Hematopoietic multipotent progenitor cell treated with erythropoietin and hydrocortisone succinate and interleukin-3 and kit ligand, for 6 days (in vitro differentiated cells): ENCODE measurements at places on chromosomes 3 and 15.

- peak; percentile 95 for DNase-seq
Measured at GRCh38 chr15:89750560-89751542, at the start of gene MESP1. Gene MESP1 (minus strand): TSS chr15:89751249. CDS start chr15:89751231, 18 bp downstream.

GRCh38 chr3:3170998-3171397 is 8.5 kb downstream of the CRBN start:
- DNase-seq: peak; percentile 77

GRCh38 chr3:122067214-122067550 is 12.0 kb downstream of the CD86 start:
- peak; percentile 70 for DNase-seq

DNA sequence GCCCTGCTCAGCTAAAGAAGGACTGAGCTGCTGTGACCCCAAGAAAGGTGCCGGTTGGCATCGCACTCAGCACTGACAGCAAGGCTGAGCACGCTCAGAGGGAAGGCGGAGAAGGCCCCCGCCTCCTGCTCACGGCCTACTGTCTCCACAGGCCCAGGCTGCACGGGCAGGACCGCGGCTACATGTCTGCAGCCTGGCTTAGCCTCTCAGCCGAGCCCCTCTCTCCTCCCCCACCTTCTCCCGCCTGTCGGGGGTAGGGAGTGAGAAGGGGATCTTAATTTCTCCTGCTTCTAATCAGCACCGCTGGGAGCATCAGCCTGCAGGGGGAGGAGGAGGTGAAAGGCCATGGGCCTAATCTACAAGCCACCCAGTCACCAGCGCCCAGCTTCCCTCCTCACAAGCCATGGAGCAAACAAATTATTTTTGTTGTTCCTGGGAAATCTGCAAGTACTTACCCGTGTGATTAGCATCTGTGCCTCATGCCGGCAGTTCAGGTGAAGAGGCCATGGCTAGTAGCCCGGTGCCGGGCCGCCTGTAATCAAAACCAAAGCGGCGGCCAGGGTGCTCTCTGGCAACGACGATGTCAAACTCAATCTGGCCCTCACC is 68.1 kb downstream of the EPHB3 start:
- DNase-seq: no peak

GRCh38 chr15:80512726-80513660 is 108.8 kb downstream of the ARNT2 start:
- peak; percentile 9 for DNase-seq

DNA sequence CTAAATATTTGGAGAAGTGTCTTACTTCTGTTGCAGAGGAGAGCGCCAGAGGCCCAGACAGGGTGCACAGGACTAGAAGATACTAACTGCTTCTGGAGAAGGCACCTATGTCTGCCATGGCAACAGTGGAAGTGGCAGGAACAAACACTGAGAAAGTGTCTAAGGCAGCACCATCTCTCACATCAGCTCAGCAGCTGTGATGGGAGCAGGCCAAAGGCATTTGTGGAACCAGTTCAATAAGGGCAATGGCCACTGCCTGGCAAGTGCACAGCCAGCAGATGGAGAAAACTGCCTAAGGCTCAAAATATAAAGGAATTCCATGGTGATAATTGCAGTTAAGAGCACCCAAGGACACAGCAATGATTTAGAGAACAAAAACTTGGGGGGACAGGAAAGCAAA is 563.0 kb upstream of the CCDC54 start:
- DNase-seq: no peak

DNA sequence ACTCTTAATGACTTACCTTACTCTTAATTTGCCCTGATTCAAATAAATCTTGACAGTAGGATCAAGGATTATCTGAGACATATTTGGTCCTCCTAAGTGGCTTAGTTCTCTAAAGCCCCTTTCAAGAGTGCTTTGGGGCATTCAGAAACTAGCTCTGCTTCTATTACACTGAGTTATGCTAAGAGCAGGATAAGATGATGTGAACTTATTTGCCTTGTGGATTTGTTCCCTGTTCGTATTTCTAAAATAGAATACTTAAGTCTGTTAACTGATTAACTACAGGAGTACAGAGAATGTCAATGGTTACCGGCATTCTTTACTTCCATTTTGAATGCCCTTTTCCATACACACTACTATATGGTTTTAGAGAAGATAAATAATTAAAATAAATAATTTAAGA is 14.8 kb upstream of the FRMD4B start:
- no peak for DNase-seq

DNA sequence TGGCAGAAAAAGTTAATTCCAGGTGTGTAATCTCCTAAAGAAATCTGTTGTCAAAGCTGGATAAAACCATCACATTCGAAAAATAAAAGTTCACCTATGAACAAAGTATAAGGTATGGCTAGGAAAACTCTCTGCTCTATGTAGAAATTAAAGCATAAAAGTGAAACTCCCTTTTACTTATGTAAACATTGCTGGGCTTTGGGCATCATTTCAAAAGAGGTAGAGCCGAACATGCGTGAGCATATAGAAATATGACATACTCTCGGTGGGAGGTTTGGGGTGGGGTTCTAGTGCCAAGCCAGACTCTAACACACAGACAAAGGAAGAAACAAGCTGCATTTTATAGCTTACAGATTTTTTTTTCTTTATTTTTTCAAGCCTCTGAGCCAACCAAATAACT is 306.8 kb upstream of the ATP11B start:
- no peak for DNase-seq

- DNase-seq: no peak
Measured at GRCh38 chr15:72820278-72820677, 36.7 kb upstream of the ADPGK start.

DNA sequence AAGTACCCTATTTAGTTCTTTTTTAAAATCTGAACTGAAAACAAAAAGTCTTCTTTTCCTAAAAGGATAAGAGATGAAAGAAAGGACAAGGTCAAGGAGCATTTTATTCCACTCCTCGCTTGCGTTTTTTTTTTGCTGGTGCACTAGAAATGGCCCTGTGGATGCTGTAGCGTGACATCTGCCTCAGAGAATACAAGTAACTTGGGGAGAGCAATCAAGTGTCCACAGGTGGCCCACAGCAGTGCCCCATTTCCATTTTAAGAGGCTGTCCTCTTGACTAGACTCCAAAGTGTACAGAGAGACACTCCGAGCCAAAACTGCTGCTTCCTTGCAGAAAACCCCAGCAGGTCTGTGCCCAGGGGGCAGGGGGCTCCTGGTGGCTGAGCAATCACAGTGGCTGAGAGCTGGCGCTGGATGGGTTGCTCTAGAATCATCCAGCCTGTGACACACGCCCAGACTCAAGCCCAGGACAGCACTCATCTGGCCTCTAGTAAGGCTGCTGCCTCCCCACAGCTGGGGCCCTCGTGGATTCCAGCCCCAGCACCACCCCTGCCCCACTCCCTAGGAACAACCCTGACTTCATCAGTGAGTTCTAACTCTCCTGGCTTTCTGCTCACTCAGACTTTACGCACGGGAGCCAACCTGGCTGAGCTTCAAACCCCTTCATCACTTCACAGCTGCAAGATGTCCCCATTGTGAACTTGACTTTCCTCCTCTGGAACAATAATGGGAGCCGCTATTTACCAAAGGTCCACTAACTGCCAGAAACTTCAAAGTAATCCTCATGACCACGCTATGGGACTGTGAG is 71.1 kb upstream of the SPATA12 start:
- no peak for DNase-seq

GRCh38 chr3:166560253-166560652 is 723.0 kb upstream of the BCHE start:
- DNase-seq: no peak

DNA sequence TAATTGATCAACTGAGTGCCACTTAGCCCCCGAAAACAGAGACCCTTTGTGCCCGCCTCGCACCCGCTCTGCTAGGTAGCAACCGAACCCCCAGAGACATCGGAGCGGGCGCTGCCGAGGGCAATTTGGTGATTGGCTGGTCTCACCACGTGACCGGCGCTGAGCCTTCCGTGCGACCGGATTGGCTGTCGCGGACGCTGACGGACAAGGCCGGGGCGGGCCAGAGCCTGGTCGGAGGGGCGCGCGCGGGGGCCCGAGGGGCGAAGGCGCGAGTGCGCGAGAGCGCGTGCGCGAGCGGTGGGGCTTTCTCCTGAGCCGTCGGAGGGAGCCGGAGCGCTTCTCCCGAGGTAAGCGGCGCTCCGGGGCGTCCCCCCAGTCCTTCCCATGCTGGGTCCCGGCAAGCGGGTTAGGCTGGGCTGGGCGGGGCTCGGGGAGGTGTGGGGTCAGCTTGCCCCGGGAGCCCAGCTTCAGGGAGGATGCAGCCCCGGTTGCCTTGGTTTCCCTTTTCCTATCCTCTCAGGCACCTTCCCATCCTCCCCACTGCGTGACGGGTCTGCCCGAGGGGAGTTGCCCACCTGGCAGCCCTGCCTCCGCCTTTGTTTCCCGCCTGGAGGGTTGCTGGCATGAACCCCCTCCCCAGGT is at the start of gene TMEM108:
Gene TMEM108 (plus strand): TSS at position 303 of the 642 bp plus-strand sequence.
- DNase-seq: peak; percentile 66

- DNase-seq: no peak
Measured at GRCh38 chr15:67468416-67468815, 52.5 kb upstream of the C15orf61 start.

DNA sequence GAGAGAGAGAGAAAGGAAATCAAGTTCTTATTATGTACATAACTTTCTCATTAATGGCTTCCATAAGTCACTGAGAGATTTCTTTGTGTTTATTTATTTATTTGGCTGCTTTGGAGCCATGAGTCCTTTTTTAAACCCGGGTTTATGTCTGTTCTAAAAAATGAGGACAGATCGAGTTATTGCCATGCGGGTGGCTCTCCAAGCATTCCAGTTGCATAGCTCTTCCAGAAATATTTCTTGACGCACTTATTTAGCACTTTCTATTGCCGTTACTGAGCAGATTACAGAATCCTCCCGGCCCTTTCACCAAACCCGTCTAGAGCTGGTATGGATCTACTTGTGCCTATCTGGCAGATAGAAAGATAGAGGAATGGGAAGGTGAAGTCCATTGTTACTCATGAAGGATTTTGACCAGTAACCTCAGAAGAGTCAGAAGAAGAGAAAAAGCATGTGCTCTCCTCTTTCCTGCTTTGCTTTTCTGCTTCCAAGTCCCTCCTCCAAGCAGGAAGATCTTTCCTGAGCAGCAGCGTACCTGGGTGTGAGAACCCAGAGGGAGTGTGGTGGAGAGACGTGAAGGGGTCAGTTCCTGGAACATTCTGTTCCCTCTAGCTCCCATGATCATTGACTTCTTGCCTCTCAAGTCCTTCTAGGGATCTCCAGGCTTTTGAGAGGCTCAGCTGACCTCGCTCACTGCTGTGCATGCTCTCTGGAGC is 112.8 kb downstream of the LPP start:
- no peak for DNase-seq

DNA sequence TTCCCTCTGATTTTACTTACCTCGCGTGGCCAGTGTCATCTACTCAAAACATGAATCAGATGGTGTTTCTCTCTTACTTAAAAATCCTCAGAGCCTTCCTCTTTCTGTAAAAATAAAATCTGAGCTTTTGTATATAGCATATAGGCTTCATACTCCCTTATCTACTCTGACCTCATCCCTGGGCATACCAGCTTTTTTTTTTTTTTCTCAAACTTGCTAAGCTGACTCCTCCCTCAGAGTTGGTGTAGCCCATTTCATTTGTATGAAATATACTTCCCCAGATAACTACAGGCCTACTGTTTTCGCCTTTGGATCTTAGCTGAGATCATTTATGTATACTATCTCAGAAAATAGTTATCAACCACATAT is 648.9 kb upstream of the ALCAM start:
- no peak for DNase-seq

GRCh38 chr15:25335279-25335678 is 103.5 kb downstream of the UBE3A start:
- no peak for DNase-seq

- DNase-seq: no peak
Measured at GRCh38 chr3:111156517-111156916, 84.9 kb downstream of the NECTIN3 start.

DNA sequence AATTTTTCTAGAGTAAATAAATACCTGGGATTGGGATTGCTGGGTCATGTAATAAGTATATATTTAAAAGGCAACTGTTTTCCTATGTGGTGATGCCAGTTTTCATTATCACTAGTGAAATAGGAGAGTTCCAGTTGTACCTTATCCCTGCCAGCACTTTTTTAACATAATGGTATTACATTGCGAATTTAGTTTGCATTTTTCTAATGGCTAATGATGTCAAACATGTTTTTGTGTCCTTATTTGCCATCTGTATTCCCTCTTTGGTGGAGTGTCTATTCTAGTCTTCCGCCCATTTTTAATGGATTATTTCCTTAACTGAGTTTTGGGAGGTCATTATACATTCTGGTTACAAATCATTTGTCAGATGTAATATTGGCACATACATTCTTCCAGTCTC is 88.3 kb downstream of the GHSR start:
- DNase-seq: no peak

DNA sequence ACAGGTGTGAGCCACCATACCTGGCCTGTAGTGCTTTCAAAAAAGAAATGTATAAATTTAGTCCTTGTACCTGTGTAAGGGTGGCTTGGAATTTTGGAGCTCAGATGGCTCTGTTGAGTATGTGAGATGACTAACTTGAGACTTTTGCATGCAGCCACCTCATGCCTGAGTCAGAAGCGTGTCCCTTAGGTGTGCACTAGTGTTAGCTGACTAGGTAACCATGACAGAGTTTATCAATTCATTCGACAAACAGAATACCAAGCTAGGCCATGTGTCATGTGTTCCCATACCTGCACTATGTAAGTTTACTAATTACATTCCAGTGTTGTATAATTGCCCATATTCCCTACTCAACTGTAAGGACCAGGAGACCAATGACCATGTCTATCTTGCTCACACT is 4.0 kb upstream of the ZNF639 start:
- DNase-seq: no peak

- DNase-seq: peak; percentile 58
Measured at GRCh38 chr3:60856257-60857046, 394.8 kb downstream of the FHIT start.

DNA sequence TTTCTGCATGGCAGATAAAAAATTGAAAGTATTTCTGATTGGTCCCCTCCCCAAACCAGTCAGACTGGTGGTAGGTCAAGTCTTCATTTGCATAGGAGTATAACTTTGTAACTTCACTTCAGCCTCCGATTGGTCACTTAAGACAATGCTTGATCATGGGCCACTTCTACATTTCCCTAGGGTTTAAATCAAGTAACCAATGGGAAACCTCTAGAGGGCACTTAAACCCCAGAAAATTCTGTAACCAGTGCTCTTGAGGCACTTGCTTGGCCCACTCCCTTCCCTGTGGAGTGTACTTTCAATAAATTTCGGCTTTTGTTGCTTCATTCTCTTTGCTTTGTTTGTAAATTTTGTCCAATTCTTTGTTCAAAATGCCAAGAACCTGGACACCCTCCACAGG is 225.5 kb downstream of the ARPP21 start:
- DNase-seq: no peak

- DNase-seq: no peak
Measured at GRCh38 chr3:23199649-23200048, 3.5 kb upstream of the UBE2E2 start.

DNA sequence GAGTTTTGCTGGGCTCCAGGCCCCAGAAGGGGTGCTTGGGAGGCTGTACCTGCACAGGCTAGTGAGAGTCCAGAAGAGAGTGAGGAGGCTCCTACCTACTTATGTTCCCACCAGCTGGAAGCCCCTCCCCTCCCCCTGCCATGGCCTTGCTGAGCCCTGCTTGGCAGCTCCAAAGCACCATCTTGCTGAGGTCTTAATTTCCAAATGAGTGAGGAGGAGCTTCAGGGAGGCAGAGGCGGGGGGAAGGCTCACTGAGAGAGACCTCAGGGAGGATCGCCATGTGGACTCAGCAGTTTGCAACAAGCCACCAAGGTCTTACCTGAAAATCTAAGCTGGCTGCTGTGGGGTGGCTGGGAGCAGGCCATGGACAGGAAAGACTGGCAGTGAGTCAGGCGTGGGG is 8.7 kb upstream of the CACNA2D2 start:
- no peak for DNase-seq
